ENCODE measurements at places on chromosomes 2 and 18.

DNA sequence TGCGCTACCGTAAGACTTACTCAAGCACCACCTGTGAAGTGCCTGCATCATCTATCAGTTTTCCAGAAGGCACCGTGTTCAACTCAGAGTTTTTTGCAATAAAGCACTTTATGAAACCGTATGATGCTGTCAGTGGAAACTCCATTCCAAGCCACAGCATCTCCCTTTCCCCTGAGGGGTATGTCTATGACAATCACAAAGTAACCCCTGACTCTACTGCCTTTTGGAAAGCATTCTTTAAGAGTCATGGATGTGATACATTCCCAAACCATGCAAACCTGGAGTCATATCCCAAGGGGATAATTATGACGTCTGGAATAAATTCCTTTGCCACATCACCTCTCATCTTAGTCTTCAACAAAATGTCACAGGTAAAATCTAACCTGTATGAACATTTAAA lies 39.2 kb downstream of the UNC50 start:
- no peak for DNase-seq

DNA sequence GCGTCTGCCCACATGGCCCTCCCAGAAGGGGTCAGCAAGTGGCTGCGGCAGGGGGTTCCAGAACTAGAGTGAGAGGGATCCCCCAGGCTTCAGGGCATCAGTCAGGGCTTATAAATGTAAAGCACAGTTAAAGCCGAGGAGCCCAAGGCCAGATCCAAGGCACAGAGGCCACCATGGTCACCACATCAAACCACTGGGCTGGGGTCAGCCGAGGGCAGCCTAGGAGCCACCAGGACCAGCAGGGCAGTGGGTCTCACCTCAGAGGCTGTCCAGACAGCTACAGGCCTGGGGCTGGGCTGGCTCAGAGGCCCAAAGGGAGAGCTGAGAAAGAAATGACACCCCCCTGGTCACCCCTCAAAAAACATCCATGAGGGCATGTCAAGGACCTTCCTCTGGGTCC lies 188.5 kb downstream of the INHBB start:
- no peak for DNase-seq

DNA sequence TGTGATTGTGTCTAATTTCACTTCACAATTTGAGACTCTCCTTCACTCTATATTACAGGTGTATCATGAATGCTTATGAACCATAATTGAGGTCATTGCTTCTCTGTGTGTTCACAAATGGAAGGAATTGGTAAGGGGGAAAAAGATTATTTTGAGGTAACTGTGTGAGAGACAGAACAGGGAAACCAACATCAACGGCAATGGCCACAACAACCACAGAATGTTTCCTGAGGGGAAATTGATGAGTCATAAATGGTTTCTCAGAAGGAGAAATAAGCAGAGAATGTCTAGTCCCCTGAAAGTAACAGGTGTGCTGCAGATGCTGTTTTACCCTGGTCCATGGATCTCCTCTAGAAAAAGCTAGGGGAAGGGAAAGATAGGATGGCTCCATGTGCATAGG lies 361.2 kb upstream of the GALNT5 start:
- DNase-seq = no peak

GRCh38 chr2:42957109-42957860 lies 164.9 kb upstream of the HAAO start:
- DNase-seq = no peak

GRCh38 chr2:66429693-66430504 lies 5.0 kb upstream of the MEIS1 start:
- no peak for DNase-seq

GRCh38 chr2:171996021-171996420 lies 3.7 kb upstream of the METAP1D start:
- DNase-seq = no peak

DNA sequence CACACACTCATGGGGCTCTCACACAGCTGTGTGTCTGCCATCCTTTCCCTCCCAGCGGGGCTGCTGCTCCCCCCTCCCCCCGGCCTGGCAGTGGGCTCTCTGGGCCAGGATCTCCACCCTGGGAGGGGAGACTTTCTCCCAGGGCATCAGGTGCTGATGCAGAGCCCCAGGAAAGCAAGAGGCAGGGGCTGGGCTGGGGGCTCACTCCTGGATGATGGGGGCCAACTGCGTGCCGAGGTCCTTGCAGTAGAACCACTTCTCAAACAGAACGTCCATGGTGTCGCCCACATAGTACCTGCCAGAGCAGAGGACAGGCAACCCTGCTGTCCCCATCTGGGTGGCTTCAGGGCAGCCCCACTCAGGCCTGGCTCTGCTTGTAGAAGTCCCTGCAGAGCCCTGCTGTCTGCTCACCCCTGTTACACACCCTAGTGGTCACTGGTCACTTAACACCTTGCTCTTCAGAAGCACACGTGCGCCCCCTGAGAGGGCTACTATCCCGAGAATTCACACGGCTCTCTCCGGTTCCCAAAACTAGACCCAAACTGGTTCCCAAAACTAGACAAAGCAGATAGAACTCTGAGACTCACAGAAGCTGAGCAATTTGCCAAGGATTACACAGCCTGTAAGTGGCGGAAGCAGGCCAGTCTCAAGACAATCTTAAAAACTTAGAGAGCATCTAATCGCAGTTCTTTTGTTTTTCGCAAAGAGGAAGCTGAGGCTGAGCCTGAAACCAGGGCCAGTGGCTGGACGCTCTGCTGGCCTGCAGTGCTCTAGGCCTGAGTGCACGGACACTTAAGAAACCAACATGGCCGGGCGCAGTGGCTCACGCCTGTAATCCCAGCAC lies 6.6 kb upstream of the OXER1 start:
- no peak for DNase-seq

- no peak for DNase-seq
Observed at GRCh38 chr2:234494361-234495250, 2.3 kb downstream of the ARL4C start.

DNA sequence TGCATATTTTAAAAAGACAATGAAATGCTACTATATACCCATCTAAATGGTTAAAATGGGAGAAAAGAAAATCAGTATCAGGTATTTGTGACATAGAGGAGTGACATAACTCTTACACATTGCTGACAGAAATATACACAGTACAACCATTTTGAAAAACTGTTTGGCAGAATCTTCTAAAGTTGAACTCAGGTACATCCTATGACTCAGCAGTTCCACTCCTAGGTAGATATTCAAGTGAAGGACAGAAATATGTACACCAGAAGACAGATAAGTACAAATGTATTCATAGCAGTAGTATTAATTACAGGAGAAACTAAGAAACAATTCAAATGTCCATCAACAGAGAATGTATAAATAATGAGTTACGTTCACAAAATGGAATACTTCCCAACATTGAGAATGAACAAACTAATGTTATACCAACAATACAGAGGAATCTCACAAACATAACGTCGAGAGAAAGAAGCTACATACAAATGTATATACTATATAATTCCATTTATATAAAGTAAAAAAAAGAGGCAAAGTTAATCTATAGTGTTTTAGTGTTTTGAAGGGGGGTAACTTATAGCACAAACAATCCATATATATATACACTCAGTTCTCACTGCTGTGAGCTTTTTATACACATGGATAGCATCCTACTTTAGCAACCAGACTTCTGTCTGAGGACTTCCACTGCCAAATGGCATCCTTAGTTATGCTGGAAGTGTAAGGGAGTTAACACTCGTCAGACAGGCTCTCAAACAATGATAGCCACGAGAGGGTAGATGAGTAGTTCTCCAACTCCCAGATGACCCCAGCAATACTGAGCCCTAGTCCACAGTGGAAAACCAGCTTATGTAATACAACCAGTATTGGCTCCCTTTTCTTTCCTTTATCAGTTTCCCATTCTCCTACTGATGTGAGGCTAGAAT lies 172.5 kb downstream of the NBAS start:
- DNase-seq = no peak

- no peak for DNase-seq
Observed at GRCh38 chr2:206260188-206261012, 14.1 kb upstream of the ZDBF2 start.

DNA sequence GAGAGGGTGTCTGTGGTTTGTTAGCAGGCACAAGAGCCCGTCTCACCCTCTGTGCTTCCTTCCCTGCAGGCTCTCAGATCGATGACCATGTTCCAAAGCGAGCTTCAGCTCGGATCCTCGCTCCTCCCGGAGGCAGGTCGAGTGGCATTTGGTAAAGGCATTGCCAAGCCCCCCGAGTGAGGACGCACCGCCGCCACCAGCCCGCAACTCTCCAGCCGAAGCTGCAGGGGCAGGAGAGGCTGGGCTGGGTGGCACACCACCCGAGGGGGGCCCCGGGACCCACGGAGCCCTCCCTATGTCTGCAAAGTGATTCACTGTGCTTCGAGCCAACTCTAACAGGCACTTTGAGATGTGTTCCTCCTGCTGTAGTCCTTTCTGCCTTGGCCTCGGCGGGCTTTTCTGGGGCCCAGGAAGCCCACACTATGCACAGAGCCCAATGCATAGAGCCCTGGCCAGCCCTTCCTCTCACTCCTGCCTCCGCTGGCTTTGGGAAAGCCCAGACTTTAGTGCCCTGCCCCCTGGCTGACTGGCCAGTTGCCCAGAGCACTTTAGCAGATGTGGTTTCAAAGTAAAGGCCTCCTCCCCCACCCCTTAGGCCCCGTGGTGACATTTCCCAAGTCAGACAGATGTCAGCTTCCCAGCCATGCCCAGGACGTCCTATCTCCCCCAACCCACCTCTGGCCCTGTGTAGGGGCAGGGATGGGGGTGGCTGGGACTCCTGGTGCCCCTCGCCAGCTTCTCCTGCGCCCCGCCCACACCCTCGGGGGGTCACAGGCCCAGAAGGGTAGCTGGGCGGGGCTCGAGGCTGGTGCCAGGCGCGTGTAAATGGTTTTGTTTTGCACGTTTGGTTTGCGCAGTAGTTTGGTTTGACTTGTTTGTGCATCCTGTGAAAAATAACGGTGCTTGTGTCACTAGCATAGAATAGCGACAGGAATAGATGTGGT lies 23.3 kb upstream of the MAPRE3 start:
- no peak for DNase-seq

DNA sequence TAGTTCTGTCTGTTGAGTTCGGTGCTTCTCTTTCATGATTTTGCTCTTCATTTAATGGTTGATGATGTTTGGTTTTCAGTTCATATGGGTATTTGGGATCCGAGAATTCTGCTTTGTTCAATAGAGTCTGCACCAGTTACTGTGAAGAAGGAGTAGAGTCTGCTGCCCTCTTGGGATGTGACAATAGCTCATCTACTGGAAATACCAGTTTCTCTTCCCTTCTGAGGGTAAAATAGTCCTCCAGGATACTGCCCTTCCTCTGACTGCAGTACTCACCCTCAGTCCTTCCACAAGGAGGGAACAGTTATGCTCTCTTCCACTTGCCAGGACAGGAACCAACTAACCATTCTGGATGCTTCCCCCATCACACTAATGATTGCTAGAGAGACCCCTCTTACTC lies 12.5 kb upstream of the TNFAIP6 start:
- no peak for DNase-seq

GRCh38 chr2:223915071-223915470 lies 30.1 kb downstream of the WDFY1 start:
- no peak for DNase-seq

- no peak for DNase-seq
Observed at GRCh38 chr2:233690444-233690843, 2.2 kb upstream of the UGT1A6 start.

GRCh38 chr2:217451666-217452065 lies 551.1 kb downstream of the TNS1 start:
- no peak for DNase-seq

DNA sequence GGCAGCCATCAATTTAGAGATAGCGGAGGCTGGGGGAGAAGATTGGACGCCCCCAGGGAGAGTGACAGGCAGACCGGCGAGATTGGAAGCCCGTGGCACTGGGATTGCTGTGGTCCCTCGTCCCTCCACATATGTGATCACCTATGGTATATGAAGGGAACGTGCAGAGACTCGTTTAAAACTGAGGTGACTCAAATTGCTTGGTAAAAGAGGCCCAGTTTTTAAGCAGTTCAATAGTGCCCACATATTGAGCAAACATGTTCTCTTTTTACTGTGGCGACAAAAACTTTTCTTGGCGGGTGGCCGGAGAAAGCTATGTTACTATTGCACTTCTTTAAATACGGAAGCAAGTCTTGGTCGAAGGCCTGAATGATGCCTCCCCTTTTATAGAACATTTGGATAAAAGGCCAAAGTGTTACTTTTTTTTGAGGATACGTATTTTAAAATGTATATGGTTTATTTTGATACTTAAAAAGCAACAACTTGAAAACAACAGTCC lies 9.1 kb downstream of the B3GNT2 start:
- no peak for DNase-seq

- DNase-seq = no peak
Observed at GRCh38 chr2:24020244-24020643, 10.4 kb downstream of the MFSD2B start.

GRCh38 chr2:227607941-227608340 lies 6.7 kb downstream of the SCYGR3 start:
- DNase-seq = no peak

- DNase-seq = no peak
Observed at GRCh38 chr2:16189836-16190160, 249.4 kb downstream of the MYCN start.

DNA sequence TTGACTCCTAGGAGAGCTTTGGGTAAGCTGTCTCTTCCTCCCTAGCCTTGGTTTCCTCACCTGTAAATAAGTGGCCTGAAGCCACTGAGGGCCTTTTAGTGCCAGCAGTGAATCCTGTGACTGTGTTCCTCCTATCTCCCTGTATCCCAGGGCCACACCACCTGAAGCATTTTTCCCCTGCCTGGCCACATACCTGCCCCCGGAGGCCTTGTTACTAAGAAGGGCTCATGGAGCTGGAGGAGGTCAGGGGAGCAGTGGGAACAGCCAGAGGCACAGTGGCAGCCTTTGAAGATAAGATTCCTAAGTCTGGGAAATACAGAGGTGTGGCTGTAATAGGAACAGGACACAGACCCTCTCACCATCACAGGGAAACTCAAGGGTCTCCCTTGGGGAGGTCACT lies 162.4 kb downstream of the SMAD7 start:
- DNase-seq = peak; percentile 3

GRCh38 chr2:132252894-132253264 lies 91.1 kb upstream of the ANKRD30BL start:
- no peak for DNase-seq

- DNase-seq = no peak
Observed at GRCh38 chr2:128435576-128436478, 117.2 kb upstream of the HS6ST1 start.

GRCh38 chr2:57190007-57190406 lies 856.6 kb upstream of the VRK2 start:
- no peak for DNase-seq
